ENCODE measurements at places on chromosomes 3 and 15.
A peak's percentile ranks its signal among the peaks of the same experiment; 100 is the strongest.

- peak; percentile 66 for DNase-seq
Measured at GRCh38 chr3:57596495-57597126, 533 bp downstream of the ARF4 start.

DNA sequence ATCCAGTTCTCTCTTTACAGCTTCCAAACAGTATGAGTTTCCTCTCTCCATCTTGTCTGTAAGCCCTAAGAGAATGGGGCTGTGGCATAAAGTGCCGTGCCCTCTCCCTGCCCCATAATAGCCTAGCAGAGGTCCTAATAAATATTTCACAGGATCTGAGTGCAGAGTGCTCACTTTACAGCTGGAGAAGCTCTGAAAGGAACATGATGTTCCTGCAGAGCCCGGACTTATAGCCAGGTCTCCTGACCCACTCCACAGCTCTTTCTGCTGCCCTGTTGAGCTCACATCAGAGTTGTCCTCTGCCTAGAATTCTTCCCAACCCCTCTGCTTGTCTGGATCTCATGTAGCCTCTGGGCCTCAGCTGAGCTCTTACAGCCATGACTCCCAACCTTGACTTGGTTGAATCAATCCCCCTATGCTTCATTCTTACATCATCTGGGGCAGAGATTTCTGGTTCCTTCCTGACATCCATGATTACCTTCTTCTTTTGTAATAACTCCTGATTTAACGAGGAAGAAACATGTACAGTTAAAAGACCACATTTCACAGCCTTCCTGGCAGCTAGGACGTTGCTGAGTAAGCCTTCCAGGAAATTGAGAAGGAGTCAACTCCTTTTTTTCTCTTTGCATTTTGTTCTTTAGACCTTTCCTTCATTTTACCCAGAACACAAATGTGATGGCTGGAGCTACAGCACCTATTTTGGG lies 135.3 kb downstream of the RPLP1 start:
- no peak for DNase-seq

GRCh38 chr3:145188079-145188770 lies 972.8 kb downstream of the PLOD2 start:
- DNase-seq, result no peak

DNA sequence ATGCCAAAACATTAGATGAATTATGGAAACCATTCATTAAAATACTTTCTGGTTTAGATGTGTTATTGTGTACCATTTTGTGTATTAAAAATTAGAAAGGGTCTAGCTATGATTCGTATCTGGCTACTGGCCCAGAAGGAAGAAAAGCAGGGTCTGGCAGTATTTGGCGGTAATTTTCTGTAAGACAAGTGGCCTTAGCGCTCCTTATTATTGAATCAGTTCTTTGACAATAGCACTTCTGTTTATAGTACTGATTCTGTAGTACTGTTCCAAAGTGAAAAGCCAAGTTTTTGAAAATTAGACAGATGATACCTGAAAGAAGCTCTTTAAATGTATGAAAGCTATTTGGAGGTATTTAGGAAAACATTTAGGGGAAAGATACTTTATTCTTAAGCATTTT lies 10.2 kb downstream of the GLCE start:
- no peak for DNase-seq

DNA sequence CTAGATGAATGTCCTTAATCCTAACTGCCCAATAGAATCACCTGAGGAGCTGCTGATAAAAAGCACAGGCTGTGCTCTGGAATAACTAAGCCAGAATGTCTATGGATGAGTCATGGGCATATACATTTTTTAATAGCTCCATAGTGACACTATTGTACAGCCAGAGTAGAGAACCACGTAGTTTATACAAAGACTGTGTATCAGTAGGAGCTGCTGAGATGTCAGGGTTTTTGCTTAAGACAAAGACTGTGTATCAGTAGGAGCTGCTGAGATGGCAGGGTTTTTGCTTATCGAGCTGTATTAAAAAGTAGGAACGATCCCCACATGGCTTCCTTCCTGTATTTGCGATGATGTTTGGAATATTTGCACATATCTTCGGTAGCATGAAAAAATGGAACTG lies 137.4 kb downstream of the SV2B start:
- no peak for DNase-seq

DNA sequence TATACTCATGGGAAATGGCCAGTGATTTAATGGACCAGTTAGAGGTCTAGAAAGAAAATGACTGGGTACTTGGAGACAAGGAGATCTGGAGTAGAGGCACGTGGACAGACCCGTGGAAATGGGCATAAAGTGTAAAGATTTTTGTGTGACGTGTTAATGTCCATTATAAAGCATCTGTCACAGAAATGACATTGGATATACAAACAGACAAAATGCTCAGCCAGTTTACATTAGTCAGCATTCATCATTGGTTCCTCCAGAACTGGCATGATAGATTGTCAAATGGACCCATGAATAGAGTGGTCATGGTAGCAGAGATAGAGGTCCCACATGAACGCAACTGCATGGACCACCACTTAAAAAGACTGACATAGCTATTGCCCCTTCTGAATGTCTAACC lies 144.1 kb upstream of the GALNT15 start:
- DNase-seq, result no peak

GRCh38 chr3:99118381-99118780 lies 216.9 kb upstream of the DCBLD2 start:
- no peak for DNase-seq

DNA sequence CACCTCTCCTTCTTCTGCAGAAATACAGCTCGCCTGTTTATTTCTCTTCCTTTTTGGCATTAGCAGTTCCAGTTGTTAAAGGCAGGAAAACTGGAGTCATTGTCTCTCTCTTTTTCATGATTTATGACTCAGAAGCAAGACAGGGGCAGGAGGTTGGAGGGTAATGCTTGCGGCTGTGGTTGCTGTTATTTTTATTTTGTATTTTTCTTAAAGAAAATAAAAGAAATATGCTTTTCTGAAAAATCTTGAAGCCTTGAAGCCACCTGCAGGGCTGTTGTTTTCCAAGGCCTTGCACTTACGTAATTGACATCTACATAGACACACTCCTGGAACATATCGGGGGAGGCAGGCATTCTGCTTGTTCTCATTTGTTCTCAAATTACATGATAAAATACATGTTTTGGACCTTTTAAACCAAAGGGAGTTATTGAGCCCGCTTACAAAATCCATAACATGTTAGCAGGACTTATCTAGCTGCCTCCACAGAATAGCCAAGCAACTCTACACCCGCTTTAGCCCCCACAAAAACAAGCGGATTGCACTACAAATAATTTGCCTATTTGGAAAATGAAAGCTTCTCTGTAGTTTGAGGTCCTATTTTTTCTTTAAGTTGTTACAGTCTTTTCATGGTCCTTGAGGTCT lies 1004.6 kb upstream of the NR2F2 start:
- DNase-seq, result no peak

- DNase-seq, result no peak
Measured at GRCh38 chr3:69710153-69710977, 28.9 kb upstream of the MITF start.

DNA sequence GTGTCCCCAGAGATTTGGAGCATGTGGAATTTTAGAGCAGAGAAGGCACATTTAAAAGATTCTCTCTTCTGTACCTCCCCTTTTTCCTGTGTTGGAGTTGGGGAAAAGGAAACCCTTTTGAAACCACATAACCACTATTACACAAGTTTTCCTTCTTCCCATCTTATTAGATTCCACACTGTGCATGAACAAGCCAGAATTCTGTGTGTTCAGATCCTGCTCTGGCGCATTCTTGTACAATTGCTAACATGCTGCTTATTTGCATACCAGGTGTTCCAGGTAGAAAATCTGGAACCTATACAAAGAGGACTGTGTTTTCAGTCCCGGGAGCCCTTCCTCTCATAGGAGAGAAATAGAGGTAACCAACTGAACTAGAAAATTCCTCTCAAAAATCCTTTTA lies 2.6 kb upstream of the CIB2 start:
- DNase-seq, result no peak

GRCh38 chr3:86234506-86235254 lies 756.3 kb downstream of the VGLL3 start:
- DNase-seq, result no peak

GRCh38 chr3:45168451-45168850 lies 22.3 kb upstream of the CDCP1 start:
- DNase-seq, result no peak

DNA sequence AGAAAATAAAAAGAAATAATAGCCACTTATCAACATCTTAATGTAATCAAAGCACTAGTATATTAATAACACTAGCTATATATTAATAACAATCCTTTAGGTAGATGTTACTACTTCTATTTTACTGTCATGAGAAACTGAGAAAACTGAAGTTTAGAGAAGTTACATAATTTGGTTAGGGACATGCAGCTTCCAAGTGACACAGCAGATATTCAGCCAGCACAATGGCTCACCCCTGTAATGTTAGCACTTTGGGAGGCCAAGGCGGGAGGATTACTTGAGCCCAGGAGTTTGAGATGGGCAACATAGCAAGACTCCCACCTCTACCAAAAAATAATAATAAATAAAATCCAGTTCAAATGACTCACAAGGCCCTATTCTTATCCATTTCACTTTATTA lies 1.9 kb upstream of the UBR1 start:
- no peak for DNase-seq

- no peak for DNase-seq
Measured at GRCh38 chr3:183968666-183969245, 48.9 kb downstream of the ABCC5 start.

GRCh38 chr15:97745481-97746071 lies 214.9 kb upstream of the ARRDC4 start:
- DNase-seq, result no peak

DNA sequence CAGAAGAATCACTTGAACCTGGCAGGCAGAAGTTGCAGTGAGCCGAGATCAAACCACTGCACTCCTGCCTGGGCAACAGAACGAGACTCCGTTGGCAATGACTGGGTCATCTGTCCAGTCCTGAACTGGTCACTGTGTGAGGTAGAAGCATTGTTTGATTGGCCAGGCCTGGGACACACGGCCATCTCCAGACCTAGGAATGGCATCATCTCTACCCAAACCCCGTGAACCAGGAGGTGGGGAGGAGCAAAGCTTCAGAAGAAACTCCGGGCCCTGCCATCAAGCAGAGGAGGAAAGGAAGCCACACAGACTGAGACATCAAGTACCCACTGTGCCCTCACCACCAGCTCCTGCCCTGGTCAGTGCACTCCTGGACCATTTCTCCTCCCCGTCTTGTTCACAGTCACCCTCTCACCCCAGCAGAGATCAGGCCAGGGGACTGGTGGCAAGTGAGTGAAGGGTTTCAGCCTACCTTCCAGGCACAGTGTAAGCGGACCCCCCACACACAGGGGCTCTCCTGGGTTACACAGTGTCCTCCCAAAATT lies 31.6 kb downstream of the GOLGA6L2 start:
- no peak for DNase-seq

DNA sequence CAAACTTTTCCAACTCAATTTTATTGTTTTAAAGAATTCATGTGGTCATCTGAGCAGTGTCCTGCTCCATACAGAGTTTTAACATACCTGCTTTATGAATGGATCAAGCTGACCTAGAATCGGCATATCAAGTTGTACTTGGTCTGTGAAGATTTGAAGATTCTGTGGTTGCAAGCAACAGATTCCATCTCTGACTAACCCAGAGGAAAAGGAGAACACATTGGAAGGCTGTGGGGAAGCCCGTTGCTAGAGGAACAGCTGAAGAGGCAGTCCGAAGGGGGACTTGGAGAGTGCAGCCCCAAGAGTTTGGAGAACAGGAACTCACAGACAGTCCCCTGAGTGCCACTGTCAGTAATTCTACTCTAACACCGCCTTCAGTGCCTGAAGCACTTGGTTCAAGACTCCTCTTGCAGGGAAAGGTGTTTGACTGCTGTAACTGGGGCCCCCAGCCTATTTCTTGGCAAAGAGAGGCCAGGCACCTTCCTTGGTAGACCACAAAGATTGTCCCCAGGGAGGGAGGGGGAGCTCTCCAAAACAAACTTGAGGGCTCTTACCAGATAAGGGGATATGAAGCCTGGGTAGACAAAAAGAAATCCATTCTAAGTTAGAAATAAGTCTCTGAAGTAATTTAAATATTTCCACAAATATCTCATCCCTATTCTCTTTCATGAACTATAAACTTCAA lies 88.8 kb downstream of the LARS2 start:
- no peak for DNase-seq

GRCh38 chr3:12658593-12659058 lies 5.3 kb downstream of the RAF1 start:
- DNase-seq, result no peak

DNA sequence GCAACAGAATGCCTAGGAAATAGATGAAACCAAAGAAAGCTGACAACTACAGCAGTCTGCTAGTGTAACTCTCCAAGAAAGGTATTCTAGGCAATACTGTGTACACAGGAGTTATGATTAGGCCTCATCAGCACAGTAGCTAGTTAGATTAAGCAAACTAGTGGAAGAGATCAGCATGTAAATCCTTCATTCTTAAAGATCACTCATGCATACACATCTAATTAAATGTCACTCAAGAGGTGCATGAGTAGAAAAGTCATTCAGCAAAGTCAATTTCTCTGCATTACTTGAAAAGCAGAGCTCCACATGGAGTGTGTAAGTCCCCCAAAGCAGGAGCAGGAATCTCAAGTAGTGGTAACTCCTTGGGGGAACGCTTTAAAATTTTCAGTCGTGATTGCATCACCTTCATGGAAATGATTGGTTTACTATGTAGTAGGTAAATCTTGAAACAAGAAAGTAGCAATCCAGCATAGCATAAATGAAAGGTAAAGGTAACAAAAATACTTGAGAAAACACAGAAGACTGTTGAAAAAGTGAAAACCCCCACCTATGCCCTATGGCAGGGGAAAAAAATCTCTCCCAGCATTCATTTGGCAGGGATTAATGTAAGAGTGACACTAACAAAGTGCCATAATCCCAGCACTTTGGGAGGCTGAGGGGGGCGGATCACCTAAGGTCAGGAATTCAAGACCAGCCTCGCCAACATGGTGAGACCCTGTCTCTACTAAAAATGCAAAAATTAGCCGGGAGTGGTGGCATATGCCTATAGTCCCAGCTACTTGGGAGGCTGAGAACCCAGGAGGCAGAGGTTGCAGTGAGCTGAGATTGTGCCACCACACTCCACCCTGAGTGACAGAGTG lies 29.4 kb upstream of the PPIB start:
- no peak for DNase-seq

- no peak for DNase-seq
Measured at GRCh38 chr3:1774597-1774996, 324.1 kb upstream of the CNTN4 start.

DNA sequence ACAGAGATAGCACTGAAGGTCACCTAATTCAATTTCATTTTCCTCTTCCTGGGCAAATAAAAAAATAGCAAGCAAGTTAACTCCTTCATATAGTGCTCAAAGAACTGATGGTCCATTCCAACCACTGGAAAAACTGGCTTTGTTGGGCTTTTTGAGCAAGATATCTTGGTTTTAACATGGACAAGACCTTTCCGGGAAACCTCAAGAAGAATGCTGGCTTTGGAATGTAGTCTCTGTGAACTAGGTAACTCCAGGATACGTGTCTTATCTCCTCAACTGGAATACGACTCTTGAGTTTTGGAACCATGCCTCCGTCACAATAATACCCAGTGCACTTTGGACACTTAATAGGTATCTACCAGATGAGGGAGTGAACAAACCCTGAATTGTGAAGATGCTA lies 36.9 kb upstream of the CRBN start:
- no peak for DNase-seq
